GM18507 (cell line): ENCODE measurements at places on chromosomes 12 and 14.

- no peak for DNase-seq
Measured at GRCh38 chr12:96452261-96452922, 37.0 kb upstream of the CFAP54 start.

DNA sequence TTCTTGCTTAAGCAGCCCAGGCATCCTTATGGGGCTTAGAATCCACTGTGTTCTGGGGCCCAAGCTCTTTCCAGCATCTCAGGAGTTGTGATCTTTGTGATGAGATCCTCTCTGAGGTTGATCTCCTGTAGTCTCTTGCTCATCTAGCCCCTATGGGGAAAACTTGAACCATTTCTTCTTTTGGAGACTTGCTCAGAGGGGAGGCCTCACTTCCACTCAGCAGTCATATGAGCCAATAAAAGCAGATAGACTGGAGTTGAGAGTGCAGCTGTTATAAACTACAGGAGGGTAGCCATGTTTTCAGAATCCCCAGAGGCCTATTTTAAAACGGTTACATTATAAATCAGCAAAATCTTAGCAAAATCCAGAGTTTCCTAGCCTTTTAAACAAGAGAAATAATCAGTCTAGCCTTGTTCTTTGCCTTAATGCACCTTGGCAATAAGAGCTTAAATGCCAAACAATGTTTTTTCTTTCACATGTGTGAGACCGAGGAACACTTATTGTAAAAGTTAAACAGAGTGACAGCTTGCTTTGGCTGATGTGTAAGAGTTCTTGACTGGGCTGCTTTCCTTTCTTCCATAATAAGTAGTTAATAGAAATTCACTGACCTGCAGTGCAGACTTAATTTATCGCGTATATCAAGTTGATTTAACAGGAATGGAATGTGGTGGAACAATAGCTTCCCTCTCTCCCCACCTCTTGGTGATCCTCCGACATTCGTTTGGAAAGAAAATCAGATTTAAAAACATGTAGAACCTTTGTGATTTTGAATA lies 168.3 kb downstream of the NEDD1 start:
- DNase-seq: no peak

- DNase-seq: no peak
Measured at GRCh38 chr14:52189325-52189724, 78.2 kb upstream of the PTGDR start.

- DNase-seq: no peak
Measured at GRCh38 chr12:98422812-98423211, 92.6 kb upstream of the TMPO start.

DNA sequence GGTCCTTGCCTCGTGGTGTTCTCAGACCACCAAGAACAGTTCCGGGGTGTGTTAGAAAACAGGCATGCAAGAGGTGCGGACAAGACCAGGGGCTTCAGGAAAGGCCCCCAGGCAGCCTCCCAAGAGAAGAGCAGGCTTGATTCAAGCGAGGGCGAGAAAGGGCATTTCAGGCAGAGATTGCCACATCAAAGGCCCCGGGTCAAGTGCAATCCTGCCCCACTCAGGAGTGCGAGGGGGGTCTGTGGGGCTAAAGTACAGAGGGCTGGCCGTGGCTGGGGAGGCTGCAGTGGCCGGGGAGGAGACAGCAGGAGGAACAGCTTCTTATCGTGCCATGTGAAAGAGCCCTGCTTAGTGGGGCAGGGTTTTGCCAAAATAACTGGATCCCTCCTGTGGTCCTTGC lies 2.7 kb upstream of the BDKRB2 start:
- no peak for DNase-seq

- DNase-seq: no peak
Measured at GRCh38 chr12:70083677-70084020, 159.6 kb upstream of the CNOT2 start.

DNA sequence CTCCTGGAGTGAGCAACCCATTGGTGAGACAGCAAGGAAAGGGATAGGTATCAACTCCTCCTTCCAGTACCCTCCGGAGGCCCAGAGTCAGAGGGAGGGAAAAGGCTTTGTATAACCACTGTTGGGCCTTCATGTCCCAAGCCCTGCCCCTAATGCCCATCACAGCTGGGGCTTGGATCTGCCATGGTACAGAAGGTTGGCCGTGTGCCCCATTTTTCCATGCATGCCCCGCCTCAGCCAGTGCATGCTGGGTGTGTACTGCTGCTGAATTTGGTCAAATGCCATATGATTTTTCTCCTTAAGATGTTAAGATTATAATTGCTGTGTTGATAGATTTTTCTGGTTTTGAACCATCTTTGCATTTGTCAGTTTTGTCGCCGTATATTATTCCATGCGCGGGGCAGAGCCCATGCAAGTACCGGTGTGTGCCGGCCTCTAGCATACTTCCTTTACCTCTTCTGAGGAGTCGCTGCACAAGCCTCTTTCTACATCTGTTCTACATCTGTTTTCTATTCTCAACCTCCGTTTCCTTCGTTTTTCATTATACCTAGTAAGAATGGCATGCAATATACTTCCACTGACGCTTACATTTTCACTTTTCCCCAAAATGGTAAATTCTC lies 26.6 kb downstream of the PPP2R5C start:
- DNase-seq: no peak

- no peak for DNase-seq
Measured at GRCh38 chr12:26798023-26798422, 35.0 kb downstream of the ITPR2 start.

DNA sequence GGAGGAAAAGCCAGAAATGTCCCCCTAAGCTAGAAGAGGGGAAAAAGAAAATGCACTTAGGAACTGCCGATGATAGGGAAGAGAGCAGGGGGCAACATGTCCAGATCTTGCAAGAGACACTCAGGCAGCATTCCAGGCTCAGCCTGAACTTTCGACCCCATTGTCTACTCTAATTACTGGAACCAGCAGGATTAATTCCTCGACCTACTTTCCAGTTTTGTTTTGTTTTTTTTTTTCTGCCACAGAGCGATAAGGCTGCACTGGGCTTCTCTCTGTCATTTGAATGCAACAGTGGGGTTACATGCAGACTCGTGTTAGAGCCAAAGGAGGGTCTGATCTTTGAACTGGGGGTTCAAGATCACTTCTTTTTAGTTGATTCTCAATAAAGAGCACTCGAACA lies 68.7 kb upstream of the MED13L start:
- no peak for DNase-seq

GRCh38 chr14:87264796-87265195 lies 728.2 kb downstream of the GALC start:
- no peak for DNase-seq

DNA sequence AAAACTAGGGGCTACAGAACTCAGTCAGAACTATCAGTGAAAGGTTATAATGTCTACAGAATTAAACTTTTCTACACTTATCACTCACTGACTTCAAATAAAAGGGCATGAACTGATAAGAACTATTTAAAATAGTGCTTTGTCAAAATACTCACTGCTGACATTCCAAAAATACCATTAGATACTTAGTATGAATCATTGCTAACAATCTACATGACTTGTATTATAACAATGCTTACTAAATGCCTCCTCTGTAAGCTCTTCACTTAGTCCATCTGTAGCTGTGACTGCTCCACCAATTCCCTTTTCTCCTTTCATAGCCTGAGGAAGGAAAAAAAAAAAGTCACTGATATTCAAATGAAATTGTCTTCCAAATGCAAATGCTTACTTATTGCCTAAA lies 17.0 kb downstream of the NFYB start:
- no peak for DNase-seq
